Hypothalamus (tissue), 51 donors: ENCODE measurements at places on chromosomes 6 and 20.

DNA sequence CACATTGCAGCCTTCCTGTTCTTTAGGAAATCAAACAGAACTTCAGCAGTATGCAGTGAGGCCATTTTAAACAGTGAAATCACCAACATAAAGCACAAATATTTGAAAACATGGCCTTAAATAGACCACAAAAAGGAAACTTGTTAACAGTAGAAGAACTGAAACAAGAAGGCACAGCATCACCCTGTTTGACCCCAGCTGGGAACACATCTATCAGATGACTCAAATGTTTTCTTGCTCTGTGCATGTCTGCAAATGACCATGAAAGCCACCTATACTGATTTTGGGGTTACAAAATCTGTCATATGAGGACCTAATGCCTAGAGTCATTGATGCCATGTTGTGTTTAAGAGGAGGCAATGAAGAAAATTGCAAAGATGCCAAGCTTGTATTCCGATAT is 123.8 kb upstream of the ADGRF1 start:
- no peak for DNase-seq

DNA sequence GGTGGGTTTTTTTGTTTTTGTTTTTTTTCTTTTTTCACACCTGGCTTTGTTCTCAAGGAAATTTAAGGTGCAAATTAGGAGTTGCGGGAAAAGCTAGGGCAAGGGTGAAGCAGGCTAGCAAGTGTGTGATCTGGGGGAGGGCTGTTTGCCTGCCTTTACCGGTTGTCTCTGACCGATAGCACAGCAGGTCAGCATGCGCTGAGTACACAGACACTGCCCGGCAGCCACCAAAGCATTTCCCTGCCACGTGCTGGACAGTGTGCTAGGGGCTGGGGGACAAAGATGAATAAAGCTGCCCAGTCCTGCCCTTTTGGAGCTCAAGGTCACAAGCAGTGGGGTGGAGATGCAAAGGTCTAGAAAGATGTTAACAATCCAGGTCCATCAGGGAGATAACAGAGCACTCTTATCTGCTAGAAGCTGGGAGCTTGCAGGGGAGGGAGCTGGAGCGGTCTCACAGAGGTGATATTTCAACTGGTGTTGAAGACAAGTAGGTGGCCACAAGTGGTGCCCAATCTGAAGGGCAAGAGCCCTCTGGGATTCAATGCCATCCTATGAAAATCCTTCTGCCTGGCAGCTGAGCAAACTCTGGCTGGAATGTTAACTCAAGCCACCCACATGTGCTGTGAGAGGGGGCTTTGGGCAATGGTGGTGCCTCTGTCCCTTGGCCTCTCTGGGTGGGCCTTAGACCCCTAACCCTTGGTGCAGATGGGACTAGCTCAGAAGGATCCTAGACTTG is 24.5 kb downstream of the TTBK1 start:
- no peak for DNase-seq

- no peak for DNase-seq
Observed at GRCh38 chr6:74626288-74626687, 579.6 kb downstream of the COL12A1 start.

DNA sequence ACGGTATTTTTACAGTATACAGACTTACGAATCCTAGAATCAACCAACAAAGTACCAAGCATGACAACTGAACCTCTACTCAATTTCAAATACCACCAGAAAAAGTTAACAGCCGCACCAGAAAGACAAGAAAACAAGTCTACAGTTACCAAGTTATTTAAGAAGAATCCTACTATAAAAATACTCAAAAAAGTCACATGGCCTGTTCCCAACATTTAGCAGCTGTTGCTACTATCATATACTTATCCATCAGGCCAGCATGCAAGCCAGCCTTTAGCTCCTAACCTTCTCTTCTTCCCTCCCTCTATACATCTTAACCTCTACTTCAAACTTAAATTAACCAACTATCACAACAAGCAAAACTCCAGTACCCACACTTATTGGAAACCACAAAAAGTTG is 1.9 kb downstream of the SYNCRIP start:
- no peak for DNase-seq

DNA sequence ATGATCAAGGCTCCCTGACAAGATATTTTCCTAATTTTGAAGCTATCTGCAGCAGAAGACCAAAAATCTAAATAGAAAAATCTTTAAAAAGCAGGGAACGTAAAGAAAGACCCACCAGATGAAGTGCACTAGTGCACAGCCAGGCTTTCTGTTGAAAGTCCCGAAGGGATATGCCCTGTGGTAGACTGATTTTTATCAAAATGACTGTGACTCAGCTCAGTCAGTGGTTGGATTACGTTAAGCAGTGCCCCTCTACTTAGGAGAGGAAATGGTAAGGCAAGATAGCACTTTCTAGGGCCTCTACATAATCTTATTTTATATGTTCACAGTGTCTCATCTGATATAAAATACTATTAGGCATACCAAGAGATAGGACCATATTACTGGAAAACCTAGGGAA is 123.4 kb upstream of the RAB32 start:
- DNase-seq: no peak

- no peak for DNase-seq
Observed at GRCh38 chr6:55443238-55444134, 116.2 kb downstream of the GFRAL start.

DNA sequence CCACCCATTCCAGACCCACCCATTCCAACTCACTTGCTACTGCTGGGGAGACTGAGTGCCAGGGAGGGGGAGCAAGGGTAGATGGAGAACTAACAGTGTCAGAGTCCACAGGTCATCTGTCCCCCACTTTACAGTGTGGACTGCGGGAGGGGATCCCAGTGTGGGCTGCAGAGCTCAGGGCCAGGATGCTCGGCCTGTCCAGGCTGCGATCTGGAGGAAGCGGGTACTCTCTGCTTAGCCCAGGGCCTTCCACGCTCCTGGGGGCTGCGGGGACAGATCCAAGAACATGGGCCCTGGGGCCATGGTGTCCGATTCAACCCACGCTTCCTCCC is 14.1 kb upstream of the GATA5 start:
- no peak for DNase-seq

DNA sequence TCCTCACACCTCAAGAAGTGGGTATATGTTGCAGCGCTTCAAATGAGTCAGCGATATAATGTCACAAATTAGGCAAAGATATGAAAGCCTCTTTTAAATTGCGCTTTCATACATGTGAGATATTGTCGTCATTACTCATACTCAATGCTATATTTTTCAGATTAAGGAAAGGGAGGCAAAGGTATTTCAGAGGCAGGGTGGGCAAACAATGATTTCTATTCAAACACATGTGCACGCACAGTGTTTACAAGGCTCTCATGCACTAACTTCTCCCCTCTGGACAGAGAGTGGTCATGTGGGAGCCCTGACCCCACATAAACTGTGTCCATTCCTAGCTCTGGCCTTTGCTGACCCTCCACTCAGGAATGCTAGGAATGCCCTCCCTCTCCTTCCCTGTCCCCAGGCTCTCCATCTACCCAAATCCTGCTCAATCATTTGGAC is 112.1 kb upstream of the TMEM170B start:
- DNase-seq: no peak

- DNase-seq: no peak
Observed at GRCh38 chr6:149335924-149336608, 18.6 kb downstream of the TAB2 start.

GRCh38 chr6:150027806-150028565 is 2.7 kb upstream of the RAET1L start:
- no peak for DNase-seq
